ENCODE measurements at places on chromosomes 16 and 17. TPM values are rescaled to one million over a fixed set of nuclear protein-coding genes. Genes with fewer than 3 reads are reported as not detected.

Gene TEKT5
- 0.53 TPM for polyA plus RNA-seq

Gene EPN3
- polyA plus RNA-seq = 16.0 TPM

Gene CDRT4
- polyA plus RNA-seq = 5.3 TPM

Gene CSH2
- not detected for polyA plus RNA-seq

Gene NLRC5
- 3.9 TPM for polyA plus RNA-seq

Gene ST6GALNAC2
- 10.7 TPM for polyA plus RNA-seq

GRCh38 chr17:4759776-4760236 is 11.9 kb upstream of the TM4SF5 start:
- no peak for DNase-seq

- no peak for DNase-seq
Measured at GRCh38 chr17:30151471-30151870, 34.9 kb downstream of the NSRP1 start.

DNA sequence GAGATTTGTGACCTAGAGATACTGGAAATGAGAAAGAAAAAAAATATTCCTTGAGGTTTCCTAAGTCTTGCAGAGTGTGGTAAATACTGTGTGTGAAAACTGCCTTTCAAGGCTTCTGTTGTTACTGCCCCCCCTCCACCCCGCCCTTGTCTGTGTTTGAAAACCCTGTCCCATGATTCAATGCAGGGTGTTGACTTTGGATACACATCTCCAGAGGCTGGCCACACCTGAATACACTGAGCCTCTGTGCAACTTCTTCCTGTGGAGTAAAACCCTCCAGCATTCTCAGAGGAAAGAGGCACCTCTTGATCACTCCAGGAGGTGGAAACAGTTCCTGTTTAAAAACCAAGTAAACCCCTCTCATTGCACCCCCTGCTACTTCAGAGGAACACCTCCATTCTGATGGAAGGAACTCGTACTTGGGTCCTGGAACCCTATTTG is 123.0 kb upstream of the CACNG5 start:
- DNase-seq = no peak

- DNase-seq = no peak
Measured at GRCh38 chr16:67013233-67013822, 15.6 kb upstream of the CBFB start.

- no peak for DNase-seq
Measured at GRCh38 chr17:79862771-79863440, 23.7 kb upstream of the CBX4 start.

DNA sequence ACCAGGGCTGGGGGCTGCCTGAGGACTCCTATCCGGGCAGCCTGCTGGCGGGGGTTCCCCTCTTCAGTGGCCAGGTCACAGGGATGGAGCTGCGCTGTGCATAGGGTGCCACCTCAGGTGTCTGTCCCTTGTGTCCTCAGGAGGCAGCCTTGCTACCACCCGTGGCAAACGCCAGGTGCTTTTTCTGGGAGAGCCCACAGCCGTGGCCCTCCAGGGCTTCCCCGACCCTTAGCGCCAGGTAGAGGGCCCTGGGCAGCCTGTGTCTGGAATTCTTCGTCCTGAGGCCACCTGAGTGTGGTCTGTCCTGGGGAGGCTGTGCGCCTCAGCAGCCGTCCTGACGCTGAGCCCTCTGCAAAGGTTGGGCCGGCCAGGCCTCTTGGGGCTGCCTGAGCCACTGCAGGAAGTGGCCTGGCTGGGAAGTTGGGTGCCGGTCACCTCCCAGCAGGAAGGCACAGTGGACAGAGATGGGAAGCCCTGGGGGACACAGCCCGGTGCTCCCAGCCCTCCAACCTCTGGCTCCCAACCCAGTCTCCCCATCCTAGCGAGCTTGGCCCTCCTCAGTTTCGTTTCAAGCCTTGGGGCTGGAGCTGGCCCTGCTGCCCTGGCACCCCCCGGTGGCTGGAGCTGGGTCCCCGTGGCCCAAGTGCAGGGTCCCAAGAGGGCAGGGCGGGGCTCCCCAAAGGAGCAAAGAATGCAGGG is 7.6 kb upstream of the BAIAP3 start:
- DNase-seq = no peak

DNA sequence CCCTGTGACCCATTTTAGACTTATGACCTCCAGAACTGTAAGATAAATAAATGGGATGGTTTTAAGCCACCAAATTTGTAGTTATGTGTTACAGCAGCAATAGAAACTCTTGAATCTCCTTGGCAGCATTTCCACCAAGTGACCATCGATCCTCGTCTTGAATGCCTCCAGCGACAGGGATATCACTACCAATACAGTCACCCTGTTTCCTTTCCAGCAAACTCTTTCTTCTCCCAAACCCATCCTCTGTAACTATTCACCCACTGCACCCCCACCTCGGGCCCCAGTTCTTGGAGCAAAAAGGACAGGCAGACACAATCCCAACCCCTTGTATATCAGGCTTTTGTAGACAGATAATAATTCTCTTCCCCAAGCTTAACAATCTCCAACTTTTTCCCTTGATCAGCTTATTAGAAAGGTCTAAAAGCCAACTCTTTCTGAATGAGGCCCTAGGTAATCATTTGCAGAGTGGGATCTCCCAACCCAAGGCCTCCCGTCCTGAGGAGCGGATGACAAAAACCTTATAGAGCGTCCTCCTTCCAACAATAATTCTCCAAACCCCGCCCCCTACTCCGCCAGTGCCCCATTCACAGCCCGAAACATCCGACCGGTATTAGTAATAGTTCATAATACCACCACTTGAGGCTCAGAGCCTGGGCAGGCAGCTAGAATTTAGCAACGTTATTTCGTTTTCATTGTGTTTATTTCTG is 14.7 kb upstream of the PLLP start:
- no peak for DNase-seq

DNA sequence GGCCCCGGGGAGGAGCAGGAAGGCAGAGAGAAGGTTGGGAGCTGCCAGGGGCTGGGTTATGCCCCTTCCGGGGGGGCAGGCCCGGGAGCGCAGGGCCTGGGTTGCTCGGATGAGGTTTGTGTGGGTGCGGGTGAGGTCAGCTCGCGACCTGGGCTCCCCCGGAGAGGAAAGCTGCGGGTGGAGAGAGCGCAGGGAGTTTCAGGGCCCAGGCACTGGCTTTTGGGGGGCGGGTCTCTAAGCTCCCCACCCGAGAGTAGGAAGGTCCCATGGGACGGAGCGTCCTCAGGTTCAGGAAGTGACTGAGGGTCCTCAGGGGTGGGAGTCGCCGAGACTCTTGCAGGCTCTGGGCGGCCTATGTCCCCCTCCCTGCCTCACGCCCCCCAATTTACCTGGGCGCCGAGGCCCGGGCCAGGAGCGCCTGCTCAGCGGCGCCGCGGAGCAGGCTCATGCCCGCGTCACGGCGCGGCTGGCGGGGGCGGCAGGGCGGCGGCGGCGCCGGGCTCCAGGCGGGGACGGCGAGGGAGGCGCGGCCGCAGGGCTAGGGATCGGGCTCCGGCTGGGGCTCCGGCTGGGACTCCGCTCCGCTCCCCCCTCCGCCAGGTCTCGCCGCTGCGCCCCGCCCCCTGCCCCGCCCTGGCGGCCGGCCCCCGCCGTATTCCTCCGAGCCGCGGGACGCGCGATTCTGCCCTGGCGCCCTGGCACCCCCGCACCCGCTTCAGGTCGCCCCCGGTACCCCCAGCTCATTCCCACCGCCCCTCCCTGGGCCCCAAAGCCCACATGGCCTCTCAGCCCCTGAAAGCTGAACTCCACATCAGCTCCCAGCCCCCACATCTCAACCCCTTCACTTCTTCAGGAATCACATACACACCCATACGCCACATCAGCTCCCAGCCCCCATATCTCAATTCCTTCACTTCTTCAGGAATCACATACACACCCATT is at the start of gene DOK4:
TSS of gene DOK4 (minus strand) at position 578 of the 942 bp plus-strand sequence. CDS start 6,986 bp downstream, outside the sequence.
- DNase-seq = peak; percentile 47

- no peak for DNase-seq
Measured at GRCh38 chr17:79824893-79825579, 14.2 kb downstream of the CBX4 start.

DNA sequence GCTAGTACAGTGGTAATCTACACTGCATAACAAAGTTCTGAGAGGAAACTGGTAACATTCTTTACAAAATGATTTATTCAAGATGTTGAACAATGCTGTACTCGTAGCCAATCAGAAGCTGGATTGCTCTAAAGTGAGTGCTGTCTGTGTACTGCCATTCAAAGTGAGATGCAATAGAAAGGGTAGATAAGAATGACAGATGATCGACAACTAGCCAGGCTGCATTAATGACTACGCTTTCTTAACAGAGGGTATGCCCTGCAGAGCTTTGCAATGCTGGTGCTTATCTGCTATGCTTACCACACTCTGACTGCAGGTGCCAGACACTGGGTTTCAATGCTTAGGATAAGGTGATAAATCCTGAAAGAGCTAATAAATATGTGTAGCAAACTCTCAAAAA is 46.1 kb upstream of the SLC25A19 start:
- DNase-seq = no peak

DNA sequence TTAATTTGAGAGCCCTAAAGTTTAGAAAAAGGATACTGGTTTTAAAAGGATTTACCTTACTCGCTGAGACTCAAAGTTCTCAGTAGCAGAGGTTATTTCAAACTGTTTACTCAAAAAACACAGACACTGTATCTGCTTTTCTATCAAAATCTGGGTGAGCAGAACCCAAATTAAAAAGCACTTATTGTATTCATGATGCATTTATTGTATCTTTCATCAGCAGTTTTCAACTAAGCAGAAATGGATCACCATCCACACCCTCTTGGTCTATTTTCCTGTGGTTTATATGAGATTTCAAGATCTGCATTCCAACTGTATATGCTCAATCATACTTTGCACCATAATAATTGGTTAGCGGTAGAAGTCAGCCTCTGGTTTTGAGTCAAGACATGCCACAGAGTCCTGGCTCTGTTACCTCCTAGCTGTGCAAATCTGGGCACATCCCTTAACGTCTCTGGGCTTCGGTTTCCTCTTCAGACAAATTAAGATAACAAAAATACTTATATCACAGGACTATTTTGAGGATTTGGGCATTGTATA is 109.5 kb downstream of the ASIC2 start:
- no peak for DNase-seq

DNA sequence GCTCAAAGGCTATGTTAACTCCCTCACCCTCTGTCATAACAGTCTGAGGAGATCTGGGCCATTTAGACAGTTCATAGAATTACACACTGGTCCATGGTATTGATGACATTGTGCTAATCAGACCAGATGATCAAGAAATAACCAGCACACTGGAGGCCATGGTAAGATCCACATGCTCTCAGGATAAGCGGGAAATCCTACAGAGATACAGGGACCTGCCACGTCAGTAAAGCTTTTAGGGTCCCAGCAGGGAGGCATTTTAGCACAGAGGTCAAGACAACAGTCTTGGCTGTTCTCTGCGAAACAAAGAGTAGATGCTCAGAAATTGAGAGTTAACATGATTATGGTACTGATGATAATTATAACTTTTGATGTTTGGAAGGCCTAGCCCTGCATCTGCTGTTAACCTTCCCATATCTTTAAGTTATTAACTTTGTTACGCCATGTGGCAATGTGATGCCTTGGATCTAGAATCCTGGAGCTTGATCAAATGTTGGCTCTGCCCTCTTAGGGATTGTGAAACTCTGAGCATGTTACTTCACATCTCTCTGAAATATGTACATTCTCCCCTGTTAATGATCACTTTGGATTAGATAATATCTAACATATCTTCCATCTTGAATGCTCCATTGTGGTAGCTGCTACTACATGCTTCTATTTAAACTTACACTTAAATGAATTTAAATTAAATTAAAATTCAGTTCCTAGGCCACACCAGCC is 172.0 kb upstream of the SOX9 start:
- no peak for DNase-seq

GRCh38 chr16:10578474-10579316 is 1.7 kb downstream of the EMP2 start:
- DNase-seq = no peak

GRCh38 chr17:81992306-81993102 is 15.1 kb downstream of the ASPSCR1 start:
- DNase-seq = no peak

- no peak for DNase-seq
Measured at GRCh38 chr16:69195369-69196029, 8.5 kb downstream of the SNTB2 start.

- DNase-seq = no peak
Measured at GRCh38 chr17:60422162-60422665, at the start of gene CHCT1. Gene CHCT1 (plus strand): TSS chr17:60422489. CDS start chr17:60422593, 104 bp downstream.

- DNase-seq = no peak
Measured at GRCh38 chr17:44642834-44643233, 13.4 kb upstream of the MEIOC start.

DNA sequence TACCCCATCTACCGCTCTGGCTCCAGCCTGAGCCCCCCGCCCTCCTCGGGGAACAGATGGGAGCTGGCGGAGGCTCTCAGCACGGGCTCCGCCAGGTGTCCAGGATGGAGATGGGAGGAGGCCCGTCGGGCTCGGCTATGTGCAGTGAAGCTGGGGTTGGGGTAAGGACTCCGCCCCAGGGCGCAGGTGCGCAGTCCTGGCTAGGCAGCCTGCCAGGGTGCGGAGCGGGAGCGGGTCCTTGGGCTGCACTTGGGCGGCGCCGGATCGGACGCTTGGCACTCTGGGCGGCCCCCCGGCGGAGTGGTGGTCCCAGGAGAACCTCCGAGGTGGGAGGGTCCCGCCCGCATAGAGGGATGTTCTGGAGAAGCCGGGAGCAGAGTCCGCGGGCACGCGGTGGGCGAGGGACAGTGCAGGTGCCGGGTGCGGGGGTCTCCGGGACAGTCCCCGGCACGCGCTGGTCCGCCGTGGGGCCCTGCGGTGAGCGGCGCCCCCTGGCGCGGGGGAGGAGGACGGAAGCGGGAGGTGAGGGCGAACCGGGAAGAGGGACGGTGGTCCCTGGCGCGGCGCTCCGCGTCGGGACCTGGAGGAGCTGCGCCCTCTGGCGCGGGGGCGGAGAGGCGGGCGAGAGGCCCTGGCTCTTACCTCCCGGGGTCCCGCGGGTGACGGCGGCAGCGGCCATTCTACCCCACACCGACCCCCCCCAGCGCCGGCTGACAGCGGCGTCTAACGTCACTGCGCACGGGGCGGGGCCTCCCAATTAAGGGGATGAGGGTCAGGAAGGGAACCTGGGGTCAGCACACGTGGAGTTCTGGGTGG is at the start of gene CAMTA2:
TSS of gene CAMTA2 (minus strand) at position 725 of the 816 bp plus-strand sequence. CDS start 1,453 bp downstream, outside the sequence.
- peak; percentile 62 for DNase-seq

DNA sequence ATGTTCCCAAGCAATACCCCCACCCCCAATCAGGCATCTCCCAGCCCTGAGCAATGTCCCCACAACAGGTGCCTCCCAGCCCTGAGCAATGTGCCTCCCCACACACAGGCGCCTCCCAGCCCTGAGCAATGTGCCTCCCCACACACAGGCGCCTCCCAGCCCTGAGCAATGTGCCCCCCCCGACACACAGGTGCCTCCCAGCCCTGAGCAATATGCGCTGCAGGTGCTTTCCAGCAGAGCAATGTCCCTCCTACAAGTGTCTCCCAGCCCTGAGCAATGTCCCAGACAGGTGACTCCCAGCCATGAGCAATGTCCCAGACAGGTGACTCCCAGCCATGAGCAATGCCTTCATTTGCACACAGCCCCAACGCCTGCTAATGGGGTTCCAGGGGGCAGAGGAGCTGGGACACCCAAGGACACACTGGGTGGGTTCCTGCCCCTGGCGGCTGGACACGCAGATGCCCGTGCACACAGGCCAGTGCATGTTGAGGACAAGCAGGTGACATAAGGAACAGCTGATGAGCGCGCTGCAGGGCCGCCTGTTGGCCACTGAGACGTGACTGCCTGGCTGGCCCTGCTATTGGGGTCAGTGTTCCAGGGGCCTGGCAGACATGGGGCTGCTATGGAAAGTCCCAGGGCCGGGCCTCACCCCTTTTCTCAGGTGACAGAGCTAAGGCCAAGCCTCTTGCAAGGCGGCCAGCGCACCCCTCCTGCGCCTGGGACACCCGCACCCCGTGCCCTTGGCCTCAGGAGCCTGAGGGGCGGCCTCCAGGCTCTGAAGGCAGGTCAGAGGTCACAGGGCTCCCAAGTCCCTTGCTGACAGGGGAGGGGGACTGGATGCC is 26.9 kb upstream of the PABPN1L start:
- DNase-seq = no peak

Measured in left renal pelvis (tissue), 4 donors.